ENCODE measurements at places on chromosomes 11 and 22.

DNA sequence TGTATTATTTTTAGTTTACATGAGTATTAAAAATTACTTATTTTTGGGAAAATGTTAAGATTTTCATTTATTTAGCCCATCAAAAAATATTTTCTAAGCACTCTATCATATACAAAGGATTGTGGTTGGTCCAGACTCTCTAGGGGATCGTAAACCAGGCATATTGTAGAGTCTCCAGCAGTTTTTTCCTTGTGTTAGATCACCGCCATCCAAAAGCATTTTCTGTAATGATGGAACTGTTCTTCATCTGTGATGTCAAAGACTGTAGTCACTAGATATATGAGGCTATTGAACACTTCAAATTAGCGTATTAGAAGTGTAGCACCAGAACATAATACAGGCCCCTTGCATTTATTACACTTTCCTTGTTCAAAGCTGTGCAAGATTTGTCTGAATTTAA is 154.9 kb downstream of the SBF2 start:
- DNase-seq: no peak

DNA sequence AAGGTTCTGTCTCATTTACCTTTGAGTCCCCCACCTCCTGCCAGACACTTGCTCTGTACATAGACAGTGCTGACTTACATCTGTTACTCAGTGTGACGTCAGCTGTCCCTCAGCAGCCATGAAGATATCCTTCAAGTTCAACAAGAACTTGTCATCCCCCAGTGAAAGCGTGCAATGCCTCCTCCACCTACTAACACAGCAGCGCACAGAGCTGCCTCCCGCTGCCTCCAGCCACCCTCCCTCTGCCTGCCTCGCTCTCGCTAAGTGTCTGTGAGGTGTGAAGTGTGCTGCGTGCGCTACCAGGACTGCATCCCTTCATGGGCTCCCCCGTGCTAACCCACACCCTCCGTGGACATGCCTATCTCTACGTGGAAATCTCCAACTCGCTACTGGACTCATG is 621.4 kb downstream of the BRD1 start:
- no peak for DNase-seq

- DNase-seq: no peak
Observed at GRCh38 chr11:22657101-22657694, 9.2 kb upstream of the GAS2 start.

GRCh38 chr11:118051611-118052461 is 25.0 kb upstream of the TMPRSS4 start:
- DNase-seq: no peak

GRCh38 chr11:113884361-113884836 is 9.0 kb upstream of the USP28 start:
- peak; percentile 44 for DNase-seq

- DNase-seq: no peak
Observed at GRCh38 chr22:17269607-17270261, 50.5 kb upstream of the ADA2 start.

DNA sequence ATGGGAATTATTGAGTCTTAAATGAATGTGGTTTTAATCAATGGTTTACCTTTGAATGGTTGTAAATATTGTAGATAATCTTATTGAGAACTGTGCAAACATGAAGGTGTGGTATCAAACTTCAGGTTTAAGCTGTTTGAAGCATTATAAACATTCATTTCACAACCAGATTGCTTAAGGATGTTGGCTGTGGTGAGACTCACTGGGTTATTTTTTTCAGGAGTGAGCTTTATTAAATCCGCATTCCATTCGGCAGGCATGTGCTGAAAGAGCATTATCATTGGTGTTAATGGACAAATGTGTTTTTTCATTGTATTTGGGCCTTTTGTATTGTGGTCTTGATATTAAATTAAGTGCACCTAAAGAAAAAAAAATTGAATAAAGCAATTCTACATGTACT is 9.7 kb downstream of the MMP3 start:
- DNase-seq: no peak

DNA sequence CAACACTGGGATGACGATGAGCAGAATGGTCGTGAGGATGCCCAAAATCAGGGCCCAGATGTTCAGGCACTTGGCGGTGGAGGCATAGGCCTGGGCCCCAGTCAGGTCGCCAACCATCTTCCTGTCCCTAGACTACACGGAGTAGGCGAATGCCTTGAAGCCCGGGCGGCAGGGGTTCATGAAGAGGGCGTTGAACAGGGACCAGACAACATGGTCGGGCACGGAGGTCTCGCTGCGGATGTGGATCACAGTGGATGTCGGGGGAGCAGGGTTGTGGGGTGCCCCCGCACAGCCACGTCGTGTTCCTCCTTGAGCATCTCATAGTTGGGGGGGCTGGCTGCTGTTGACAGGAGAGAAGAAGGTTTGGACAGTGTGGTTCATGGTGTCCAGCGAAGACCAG is 9.5 kb downstream of the MYEOV start:
- no peak for DNase-seq

GRCh38 chr11:15371533-15371932 is 256.8 kb downstream of the INSC start:
- DNase-seq: no peak

- DNase-seq: no peak
Observed at GRCh38 chr22:33598821-33599220, 321.5 kb downstream of the LARGE1 start.

DNA sequence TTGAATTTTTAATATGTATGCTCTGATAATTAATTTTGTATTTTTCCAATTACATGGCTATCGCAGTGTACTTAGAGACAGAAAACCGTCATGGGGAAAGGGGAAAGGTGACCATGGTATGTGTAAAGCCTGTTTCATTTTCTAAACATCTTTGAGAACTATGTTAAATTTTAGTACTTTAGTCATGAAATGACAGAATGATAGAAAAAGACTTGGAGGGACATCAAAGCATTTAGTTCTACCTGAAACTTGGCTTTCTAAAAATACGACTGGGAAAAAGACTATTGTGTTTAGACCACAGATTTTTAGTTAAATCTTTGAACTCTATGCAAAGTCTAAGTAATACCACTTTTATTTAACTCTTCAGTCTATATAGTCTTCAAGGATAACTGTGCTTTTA is 54.1 kb downstream of the MAML2 start:
- DNase-seq: no peak

- DNase-seq: peak; percentile 88
Observed at GRCh38 chr22:37316875-37317371, 34.6 kb downstream of the CYTH4 start.

DNA sequence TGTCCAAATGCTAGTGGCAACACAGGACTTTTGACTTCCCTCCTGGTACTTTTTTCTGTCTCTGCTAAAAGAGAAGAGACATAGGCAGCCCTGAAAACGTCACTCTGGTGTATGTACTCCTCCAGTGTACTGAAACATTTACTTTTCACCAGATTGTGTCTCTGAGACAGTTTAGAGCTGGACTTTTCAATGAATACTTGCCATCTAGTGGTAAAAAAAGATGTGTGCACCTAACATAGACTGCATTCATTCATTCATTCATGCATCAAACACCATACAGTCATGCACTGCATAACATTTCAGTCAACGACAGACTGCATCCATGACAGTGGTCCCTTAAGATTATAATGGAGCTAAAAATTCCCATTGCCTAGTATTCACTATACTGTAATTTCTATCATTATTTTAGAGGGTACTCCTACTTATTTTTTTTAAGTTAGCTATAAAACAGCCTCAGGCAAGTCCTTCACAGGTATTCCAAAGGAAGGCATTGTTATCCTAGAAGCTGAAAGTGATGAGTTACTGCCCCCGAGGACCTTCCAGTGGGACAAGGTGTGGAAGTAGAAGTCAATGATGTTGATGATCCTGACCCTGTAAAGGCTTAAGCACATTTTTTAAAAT is 186.2 kb downstream of the SPON1 start:
- DNase-seq: peak; percentile 44

- peak; percentile 8 for DNase-seq
Observed at GRCh38 chr11:9313648-9314290, 624 bp downstream of the TMEM41B start.

DNA sequence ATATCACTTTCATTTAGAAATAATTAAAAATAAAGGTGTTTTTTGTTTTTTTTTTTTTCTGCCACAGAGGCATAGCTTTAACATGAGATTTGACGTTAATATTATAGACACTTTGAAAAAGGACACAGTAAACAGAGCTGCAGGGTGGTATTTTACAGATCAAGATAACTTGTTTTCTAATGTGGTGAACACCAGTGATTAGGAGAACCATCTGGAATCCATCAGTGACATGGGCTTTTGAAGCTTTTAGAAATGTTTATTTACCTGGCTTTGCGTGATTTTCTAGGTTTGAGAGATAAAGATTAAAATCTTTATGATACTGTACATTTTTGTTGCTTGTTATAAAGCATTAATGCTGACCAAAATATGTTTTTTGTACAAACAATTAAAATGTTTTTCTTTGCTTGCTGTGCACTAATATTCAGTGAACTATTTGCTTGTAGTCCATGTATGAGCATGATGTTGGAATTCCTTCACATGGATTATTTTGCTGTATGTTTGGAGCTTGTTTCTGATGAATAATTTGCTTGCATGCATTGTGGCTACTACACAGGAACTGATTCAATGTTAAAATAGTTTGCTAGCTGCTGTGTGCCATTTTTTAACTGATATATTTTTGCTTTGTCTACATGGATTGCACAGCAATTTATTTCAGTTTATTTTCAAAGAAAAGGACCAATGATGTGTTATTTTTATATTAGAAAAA is 352.1 kb upstream of the NARS2 start:
- DNase-seq: peak; percentile 69

- no peak for DNase-seq
Observed at GRCh38 chr11:79259800-79260199, 181.0 kb downstream of the TENM4 start.

GRCh38 chr11:102111011-102111786 is 952 bp downstream of the YAP1 start:
- DNase-seq: peak; percentile 81

DNA sequence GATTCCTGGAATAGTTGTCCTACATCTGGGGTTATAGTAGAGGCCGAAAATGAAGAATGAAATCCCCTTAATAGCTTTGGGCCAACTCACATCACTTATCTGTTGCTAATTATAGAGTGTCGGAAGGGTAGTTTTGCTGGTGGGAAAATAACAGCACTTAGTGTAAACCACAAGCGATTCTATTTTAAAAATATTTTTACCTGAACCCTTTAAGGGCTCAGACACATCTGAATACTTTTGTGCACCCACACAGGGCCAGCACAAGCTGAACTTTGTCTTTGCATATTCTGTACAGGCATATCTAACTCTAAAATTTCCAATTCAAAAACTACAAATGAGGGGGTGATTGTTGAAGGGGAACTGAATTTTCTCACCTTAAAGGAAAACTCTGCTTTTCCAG is 27.6 kb downstream of the SLC6A5 start:
- no peak for DNase-seq

DNA sequence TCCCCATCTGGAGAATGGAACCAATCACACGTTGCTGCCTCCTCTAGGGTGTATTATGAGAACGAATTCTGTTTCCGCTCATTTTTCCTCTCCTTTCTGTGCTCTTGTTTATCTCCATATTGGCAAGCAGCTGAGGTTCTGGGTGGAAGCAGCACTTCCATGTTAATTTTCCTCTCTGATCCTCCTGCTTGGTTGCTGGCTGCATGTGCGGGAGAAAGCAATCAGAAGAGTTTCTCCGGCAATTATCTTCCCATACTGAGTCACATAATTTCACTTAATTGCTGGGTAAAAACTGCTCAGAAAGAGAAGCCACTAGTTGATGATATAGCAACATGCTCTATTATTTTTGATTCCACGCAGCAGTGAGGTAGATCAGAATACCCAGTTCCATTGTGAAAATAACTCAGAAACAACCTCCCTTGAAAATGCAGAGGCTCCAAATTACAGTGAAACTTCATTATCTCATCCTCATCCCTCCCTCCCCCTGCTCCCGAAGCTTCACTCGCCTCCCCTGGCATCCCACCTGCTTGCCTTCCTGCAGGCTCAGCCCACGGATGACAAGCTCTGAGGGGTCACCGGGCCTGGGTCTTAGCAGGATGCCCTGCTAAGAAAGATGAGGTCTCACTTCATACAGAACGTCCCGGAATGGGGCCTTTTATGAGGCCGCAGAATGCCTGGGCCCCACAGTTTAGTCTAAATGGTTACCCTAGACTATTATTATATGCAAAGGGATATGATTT is 20.4 kb downstream of the FXYD6 start:
- no peak for DNase-seq

- no peak for DNase-seq
Observed at GRCh38 chr11:80819271-80819670, 1378.4 kb upstream of the TENM4 start.

DNA sequence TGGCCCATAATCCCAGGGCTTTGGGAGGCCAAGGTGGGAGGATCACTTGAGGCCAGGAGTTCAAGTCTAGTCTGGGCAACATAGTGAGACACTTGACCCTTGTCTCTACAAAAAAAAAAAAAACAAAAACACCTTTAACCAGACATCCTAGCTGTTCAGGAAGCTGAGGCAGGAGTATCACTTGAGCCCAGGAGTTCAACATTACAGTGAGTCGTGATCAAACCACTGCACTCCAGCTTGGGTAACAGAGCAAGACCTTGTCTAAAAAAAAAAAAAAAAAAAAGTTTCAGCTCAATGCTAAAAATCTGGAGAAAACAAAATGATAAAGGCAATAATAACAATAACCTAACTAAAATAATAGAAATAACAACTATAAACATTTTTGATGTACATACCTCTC is 22.6 kb upstream of the APLP2 start:
- peak; percentile 29 for DNase-seq

DNA sequence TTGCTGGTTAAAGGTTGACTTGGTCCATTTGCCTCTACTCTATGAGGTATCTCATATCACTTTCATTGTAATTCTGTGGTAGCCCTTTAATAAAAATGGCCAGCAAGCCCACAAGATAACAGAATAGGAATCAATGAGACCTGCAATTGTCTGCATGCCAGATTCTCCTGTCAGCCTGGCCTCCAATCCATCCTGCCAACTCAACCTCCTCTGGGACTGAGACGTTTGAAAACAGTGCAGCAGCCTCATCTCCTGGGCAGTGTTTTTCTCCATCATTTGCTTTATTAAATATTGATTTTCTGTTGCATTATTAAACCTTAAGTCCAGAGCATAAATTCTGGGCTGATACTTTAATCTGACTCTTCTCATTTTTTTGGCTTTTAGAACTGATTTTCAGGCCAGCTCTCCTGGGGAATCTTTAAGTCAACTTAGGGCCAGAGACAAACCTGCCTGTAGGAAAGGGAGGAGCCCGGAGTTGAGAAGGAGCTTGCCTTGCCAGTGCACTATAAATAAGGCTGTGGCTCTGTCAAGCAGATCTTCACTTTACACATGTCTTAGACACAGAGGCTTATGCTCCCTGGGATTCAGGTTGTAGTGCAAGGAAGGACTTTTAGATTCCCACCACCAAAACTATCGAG is 798.0 kb downstream of the NTM start:
- DNase-seq: no peak

- DNase-seq: no peak
Observed at GRCh38 chr11:1310772-1311468, 1.5 kb upstream of the TOLLIP start.

Measured in IMR-90 (cell line).